ENCODE measurements at places on chromosomes 11 and 22. TPM values are rescaled to one million over a fixed set of nuclear protein-coding genes. Genes with fewer than 3 reads are reported as not detected.

Gene ART1
- total RNA-seq = not detected

DNA sequence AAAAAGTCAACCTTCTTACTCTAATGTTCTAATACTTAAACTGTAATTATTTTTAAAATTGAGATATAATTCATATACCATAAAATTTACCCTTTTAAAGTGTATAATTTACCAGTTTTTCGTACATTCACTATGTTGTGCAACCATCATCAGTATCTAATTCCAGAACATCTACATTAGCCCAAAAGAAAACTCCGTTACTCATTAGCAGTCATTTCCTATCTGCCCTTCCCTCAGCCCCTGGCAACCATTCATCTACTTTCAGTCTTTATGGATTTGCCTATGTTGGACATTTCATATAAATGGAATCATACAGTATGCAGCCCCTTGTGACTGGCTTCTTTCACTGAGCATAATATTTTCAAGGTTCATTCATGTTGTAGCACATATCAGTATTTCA is 22.2 kb downstream of the SGSM3 start:
- DNase-seq = no peak

Gene VSTM5
- not detected for total RNA-seq

GRCh38 chr11:79314906-79315689 is 125.7 kb downstream of the TENM4 start:
- no peak for DNase-seq

DNA sequence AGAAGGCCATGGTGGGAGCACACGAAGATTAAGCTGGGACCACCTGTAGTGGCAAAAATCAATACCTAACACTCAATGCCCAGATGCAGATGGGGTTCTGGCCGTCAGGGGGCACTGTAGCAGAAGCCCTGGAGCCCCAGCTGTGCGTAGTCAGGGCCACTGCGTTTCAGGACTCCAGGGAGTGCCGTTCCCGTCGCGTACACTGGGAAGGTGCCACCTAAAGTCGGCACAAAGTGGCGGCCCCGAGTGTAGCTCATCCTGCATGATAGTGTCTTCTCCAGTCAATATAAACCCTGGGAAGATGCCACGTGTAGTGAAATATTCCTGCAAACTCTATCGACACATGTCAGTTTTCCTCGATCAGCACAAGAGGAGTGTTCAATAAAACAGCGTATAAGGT is 123.8 kb upstream of the NTM start:
- DNase-seq = no peak

Gene TMPRSS6
- not detected for total RNA-seq

DNA sequence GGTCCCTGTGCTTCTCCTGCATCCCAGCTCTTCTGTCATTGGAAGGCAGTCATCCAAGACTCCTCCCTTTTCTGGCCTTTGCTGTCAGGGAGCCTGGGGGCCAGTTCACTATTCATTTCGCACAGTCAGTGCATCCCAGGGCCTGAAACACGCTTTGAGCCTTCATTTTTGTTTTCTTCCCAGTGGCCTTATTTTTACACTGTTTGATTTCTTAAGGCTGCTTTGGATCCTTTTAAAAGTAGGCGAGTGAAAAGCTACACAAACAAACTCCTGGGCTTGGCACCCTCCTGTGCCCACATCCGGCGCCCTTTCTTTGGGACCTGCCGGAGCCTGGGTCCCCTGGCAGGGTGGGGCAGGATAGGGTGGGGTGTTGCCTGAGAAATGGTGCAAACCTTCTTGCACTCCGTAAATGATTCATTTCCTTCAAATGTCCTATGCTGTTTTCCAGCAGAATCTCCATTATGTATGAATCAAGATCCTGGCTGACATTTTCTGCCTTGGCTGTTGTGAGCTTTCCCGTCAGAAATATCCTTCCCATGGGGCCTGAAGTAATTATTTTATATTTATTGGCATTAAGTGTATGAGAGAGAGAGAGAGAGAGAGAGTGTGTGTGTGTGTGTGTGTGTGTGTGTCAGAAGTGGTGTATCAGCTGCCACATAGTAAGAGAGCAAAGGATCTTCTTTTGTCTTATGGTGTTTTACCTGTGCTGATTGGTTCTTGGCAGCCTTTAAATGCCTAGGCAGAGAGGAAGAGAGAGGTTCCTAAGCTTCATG is 45.6 kb downstream of the BCR start:
- DNase-seq = no peak

- DNase-seq = peak; percentile 43
Observed at GRCh38 chr22:49735411-49735900, 92.2 kb downstream of the BRD1 start.

- DNase-seq = no peak
Observed at GRCh38 chr11:135033540-135033939, 621.5 kb upstream of the B3GAT1 start.

Gene CABP4
- not detected for total RNA-seq

GRCh38 chr11:36586543-36586942 is 7.8 kb upstream of the IFTAP start:
- no peak for DNase-seq

All from chondrocyte (in vitro differentiated cells).